HFFc6 (cell line): ENCODE measurements at places on chromosomes 2 and 18. TPM values are rescaled to one million over a fixed set of nuclear protein-coding genes. Genes with fewer than 3 reads are reported as not detected.

- peaks cover 22% of the 10 kb centered on the region for H3K27me3 ChIP-seq
- H3K4me3 ChIP-seq: no peak overlapping the region
- peaks cover 21% of the 10 kb centered on the region for H3K4me1 ChIP-seq
These were observed 53.7 kb upstream of the LGALSL start for GRCh38 chr2:64400105-64400728.

GRCh38 chr2:28360718-28361293, 31.9 kb upstream of the FOSL2 start:
- H3K4me3 ChIP-seq: no peak overlapping the region
- H3K4me1 ChIP-seq: peaks cover 37% of the 10 kb centered on the region
- DNase-seq: peak; percentile 57
- H3K27ac ChIP-seq: peak overlapping the region; percentile 63
- H3K36me3 ChIP-seq: no peaks in the 10 kb centered on the region

RAMP1 gene
- 0.38 to 1.5 TPM (median 1.5 TPM) in 3 replicates for total RNA-seq

RGPD4 gene
- total RNA-seq: 0.05 to 0.06 TPM in 2 of 3 replicates, not detected in the other

GRCh38 chr2:3633982-3634595, 23.9 kb upstream of the ALLC start:
- H3K4me1 ChIP-seq: peaks cover 10% of the 10 kb centered on the region
- peaks cover 28% of the 10 kb centered on the region for H3K27me3 ChIP-seq
- DNase-seq: no peak
- no peak overlapping the region for H3K4me3 ChIP-seq
- H3K27ac ChIP-seq: no peak overlapping the region
- no peaks in the 10 kb centered on the region for H3K36me3 ChIP-seq

GRCh38 chr2:195304310-195304709, 352.7 kb upstream of the SLC39A10 start:
- no peaks in the 10 kb centered on the region for H3K36me3 ChIP-seq
- DNase-seq: no peak
- H3K4me3 ChIP-seq: no peak overlapping the region
- no peaks in the 10 kb centered on the region; the same call in 1 of the 2 replicates for H3K27me3 ChIP-seq

ATOH8 gene
- total RNA-seq: 31.9 to 49.1 TPM (median 39.8 TPM) in 3 replicates
